NCI-H1436 treated with DMSO at 0.1 percent for 48 hours (cell line): ENCODE measurements at places on chromosomes 6 and 20.

DNA sequence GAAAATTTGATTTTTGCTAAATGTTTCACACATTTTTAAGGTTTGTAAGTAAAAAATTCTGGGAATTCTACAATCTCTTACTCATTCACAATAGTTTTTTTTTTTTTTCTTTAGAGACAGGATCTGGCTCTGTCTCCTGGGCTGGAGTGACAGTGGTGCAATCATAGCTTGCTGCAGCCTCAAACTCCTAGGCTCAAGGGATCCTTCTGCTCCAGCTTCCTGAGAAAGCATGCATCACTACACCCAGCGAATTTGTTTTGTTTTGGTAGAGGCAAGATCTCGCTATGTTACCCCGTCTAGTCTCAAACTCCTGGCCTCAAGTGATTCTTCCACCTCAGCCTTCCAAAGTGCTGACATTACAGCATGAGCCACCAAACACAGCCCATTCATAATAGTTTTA is 232.8 kb downstream of the GJA1 start:
- no peak for DNase-seq

GRCh38 chr20:61754976-61755778 is 310.5 kb downstream of the TAF4 start:
- no peak for DNase-seq

GRCh38 chr6:44057238-44057930 is 69.9 kb downstream of the MRPL14 start:
- DNase-seq, result no peak

DNA sequence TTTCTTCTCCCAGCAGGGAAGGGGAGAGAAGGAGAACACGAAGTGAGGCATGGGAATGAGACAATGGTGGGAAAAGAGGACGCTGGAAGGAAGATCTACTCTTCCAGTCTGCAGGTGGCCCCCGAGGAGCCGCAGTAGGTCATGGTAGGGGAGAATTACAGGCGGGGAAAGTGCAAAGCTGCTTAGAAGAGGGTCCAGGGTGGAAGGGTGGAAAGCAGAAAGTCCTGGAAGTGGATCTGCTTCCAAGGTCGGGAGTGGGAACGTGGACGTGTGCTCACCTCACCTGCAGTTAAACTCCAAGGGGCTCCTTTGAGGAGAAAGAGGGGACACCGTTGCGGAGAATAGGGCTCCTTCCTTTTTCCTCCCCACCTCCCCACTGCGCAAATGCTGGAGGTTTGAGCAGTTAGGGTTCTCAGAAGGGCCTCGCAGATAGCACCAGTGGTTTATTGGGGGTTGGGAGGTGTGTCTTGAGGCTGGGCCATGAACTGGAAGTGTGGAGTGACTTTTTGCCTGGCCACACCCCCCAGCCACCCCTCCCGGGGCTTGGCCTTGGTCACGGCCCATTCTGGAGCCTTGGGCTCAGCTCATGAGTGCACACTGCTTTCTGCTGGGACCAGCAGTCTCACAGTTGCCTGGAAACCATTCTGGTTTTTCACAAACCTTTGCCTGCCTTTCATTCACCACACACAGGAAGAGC is 100.4 kb upstream of the MLN start:
- no peak for DNase-seq

DNA sequence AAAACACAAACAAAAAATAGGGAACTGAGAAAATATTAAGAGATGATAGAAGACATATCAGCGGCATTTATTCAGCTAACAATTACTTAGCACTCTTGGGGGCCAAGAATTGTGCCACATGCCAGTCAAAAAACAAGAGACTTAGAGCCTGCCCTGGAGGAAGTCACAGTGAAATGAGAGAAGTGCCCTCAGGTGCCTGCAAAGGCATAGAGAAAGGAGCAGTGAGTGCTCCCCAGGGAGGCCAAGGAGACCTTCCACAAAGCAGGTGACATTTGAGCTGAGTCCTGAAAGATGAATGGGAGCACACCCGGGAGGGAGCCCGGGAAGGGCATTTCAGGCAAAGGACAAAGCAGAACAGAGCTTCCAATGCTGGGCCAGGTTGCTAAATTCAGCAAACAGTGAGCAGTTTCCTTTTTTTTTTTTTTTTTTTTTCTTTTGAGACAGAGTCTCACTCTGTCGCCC is 184.7 kb upstream of the JARID2 start:
- DNase-seq, result peak; percentile 88

DNA sequence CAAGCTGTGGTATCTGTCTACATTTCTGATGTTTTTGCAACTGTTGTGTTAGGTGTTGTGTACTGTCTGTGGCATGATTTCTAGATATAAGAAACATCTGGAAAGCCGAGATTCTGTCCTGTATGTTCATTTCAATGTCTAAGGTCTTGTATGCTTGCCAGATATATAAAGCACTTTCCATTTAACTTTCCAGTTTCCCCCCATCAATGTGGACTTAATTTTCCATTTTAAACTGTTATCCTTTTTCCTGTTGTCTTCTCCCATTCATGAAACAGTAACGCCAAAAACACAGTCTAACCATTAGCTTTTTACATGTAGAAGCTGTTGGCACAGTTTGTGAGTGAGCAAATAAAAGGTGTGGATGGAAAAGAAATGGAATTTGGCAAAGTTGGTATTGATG is 181.6 kb downstream of the FARS2 start:
- DNase-seq, result no peak

DNA sequence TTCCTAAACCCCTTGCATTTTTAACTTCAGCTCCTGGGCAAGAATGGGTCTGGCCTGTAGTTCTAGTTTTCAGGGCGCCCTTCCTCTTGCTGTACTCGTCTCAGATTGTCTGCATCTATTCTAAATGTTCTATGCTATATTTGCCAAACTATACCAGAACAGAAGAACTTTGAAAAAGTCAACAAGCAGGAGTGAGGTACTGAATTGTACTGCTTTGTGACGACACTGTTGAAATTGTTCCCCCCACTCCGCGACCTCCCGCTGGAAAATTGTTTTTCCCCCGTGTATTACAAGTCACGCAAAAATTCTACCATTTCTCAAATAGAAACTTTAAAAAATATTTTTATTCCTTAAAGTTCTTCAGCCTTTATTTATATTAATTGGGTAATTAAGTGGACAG is 73.9 kb downstream of the CBFA2T2 start:
- DNase-seq, result no peak

DNA sequence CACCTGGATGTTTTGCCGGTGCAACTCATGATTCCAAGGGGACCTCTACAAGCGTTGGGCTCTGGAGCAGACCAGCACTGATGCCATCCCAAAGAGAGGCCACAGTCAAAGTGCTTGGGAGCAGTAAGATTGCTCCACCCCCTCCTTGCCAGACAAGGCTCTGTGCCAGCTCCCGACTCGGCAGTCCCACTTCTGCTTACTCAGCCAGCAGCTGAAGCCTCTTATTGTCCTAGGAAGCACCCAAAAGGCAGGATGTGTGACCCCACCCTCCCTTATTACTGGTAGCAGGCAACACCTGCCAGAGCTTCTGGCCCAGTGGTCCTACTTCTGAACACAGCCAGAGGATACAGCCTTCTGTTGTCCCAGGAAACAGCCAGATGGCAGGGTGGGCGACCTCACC is 614.2 kb downstream of the TENT5A start:
- DNase-seq, result no peak

DNA sequence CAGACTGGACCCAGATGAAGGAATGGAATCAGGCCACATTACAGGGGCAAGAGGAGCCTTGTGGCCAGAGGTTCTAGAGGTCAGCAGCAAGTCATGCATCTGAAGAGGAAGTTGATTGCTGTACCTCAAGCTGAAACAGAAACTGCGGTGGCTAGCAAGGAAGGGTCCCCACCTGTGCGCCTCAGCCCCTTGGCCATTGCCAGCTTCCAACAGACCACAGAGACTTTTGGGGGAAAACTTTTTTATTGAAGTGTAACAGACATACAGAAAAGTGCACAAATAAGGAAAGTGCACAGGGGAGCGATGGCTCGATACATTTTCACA is 26.8 kb upstream of the SLC9A8 start:
- DNase-seq, result no peak

DNA sequence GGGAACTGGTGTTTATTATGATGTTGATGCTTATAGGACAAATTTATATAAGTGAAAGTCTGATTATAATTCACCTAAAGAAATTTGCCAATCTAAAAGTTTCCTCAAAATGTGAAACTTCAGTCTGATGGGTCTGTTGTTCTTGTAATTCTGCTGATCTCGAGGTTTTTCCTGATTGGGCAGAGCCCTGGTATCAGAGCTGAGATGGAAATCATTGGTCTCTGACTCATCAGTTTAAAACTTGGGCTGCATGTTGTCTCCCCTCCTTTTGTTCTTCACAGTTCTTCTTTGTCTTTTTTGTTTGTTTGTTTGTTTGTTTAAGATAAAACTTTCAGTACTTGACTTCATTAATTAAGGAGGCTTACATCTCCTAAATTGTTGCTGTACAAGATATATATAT is 5.9 kb downstream of the SMAP1 start:
- DNase-seq, result no peak

- DNase-seq, result no peak
Measured at GRCh38 chr6:160387916-160388643, 39.9 kb downstream of the SLC22A3 start.
